CD8-positive, alpha-beta memory T cell (primary cell): ENCODE measurements at places on chromosomes 4 and X. TPM values are rescaled to one million over a fixed set of nuclear protein-coding genes. Genes with fewer than 3 reads are reported as not detected.

Gene CFP
- 1.8 TPM for total RNA-seq

Gene NPNT
- not detected for total RNA-seq

Gene GAB1
- 0.15 TPM for total RNA-seq

Gene TRIM60
- not detected for total RNA-seq

Gene PAGE2
- not detected for total RNA-seq

Gene PDCL2
- total RNA-seq = not detected

Gene CPE
- not detected for total RNA-seq

Gene FAM47A
- not detected for total RNA-seq

Gene P2RY8
- total RNA-seq = 47.1 TPM

Gene TKTL1
- total RNA-seq = not detected

Gene BGN
- total RNA-seq = not detected

Gene WAS
- total RNA-seq = 84.0 TPM

Gene PTPN13
- 0.07 TPM for total RNA-seq

Gene KIF4A
- total RNA-seq = 17.7 TPM

Gene UGT2A1
- total RNA-seq = not detected
